ENCODE measurements at places on chromosomes 5 and 9.

DNA sequence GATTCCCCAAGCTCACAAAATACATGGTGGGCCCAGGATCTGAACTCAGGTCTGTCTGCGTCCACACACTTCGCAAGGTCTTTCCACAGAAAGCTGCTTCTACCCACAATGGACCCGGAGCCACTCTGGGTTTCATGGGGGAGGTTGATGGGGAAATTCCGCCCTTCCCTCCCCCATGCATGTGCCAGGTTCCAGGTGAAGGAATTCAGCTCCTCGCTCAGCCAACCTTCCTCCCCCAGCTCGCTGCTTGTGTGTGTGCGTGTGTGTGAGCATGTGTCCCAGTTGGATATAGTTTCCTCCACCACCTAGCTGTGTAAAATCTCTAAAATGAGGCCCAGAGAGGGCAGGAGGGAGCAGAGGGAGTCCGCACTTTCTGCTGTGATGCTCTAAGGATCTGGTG is 1.0 kb downstream of the PTGS1 start:
- no peak for DNase-seq

GRCh38 chr9:106179191-106179590 is 484.9 kb downstream of the TMEM38B start:
- DNase-seq: no peak

DNA sequence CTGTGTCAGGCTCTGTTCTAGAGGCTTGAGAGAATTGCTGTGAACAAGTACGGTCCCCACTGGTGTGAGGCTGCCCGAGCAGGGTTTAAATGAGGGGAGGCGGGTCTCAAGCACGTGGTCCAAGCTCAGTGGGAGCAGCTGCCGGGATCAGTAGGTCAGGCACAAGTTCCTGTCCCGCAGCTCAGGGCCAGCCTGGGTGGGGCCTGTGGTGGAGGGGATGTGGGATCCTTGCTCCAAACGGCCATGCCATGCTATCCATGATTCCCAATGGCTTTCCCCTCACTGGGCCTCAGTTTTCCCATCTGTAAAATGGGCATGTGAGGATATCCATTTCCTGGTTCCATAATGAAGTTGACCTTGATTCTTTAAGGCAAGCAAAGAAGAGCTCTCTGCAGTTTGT is 17.1 kb downstream of the OBP2B start:
- no peak for DNase-seq

DNA sequence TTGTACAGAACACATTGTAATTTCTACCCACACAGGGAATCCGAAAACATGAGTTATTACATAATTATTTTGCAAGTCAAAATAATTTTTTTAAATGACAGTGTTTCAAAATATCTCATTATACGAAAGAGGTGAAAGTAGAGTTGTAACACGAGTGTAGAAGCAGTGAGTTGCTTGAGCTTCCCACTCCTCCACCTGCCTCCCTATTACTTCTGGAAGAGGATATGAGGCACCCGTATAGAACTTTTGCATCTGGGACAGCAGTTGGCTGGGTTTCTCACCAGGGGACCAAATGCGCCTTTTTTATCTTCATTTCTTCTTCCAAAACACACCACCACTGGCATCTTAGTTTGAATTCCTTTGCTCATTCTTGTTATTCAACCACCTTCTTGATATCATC is 779.0 kb upstream of the COX7C start:
- DNase-seq: no peak

- DNase-seq: no peak
These were observed 31.7 kb downstream of the GPR21 start for GRCh38 chr9:123065196-123065595.

- DNase-seq: no peak
These were observed 584.5 kb downstream of the ACTL7B start for GRCh38 chr9:108271236-108271635.

GRCh38 chr5:68433923-68434879 is 218.6 kb downstream of the PIK3R1 start:
- peak; percentile 98 for DNase-seq

- no peak for DNase-seq
These were observed 50.8 kb upstream of the NOTCH1 start for GRCh38 chr9:136596630-136597031.

GRCh38 chr9:120890320-120891244 is 13.6 kb upstream of the PHF19 start:
- DNase-seq: no peak

GRCh38 chr5:153365547-153365946 is 124.9 kb upstream of the GRIA1 start:
- DNase-seq: no peak

DNA sequence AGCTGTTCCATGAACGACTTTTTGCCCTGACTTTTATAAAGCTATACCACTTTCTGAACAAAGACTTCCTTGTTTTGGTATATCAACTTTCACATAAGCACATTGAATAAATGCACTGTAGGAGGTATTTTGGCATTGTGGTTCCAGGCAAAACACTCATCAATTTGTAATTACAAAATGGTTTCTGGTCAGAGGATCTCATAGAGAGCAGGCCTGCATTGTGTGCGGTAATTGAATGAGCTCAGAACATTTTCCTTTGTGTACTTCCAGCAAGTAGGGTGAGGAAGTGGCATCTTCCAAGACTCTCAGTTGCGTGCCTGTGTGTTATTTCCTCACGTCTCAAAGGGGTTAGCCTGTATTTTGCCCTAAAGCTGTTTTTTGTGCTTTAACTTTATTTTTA is 89.2 kb downstream of the PDE6A start:
- DNase-seq: no peak

DNA sequence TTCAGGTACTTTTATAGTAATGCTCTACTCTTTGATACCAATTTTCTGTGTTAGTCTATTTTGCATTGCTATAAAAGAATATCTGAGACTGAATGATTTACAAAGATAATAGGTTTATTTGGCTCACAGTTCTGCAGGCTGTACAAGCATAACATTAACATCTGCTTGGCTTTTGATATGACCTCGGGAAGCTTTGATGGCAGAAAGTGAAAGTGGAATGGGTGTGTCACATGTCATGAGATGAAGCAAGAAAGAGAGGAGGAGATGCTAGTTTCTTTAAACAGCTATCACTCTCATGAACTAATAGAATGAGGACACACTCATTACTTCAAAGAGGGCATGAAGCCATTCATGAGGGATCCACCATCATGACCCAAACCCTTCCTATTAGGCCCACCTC is 270.9 kb upstream of the IL12B start:
- no peak for DNase-seq

GRCh38 chr9:35731415-35732184 is 395 bp downstream of the TLN1 start:
- no peak for DNase-seq

- peak; percentile 65 for DNase-seq
These were observed 169.1 kb upstream of the PIK3R1 start for GRCh38 chr5:68046445-68046844.

- DNase-seq: no peak
These were observed 29.0 kb upstream of the PUM3 start for GRCh38 chr9:2872931-2873323.

GRCh38 chr5:138068742-138069600 is 14.9 kb upstream of the WNT8A start:
- DNase-seq: peak; percentile 91

DNA sequence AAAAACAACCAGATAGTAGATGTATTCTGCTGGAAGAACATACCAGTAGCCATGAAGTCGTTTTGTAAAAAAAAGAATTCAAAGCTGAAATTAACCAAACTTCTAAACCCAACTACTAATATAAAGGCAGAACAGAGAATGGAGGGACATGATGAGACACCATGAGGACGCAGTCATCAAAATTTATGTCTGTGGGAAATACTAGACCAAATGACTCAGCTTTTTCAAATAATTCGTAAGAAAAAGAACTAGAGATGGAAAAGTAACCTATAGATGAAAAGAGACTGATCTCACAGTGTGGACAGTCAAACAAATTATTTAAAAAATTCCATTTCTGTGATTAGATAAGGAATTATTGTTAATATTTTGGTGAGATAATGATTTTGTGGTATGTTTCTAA is 10.3 kb downstream of the TTC23L start:
- DNase-seq: no peak

GRCh38 chr5:16906255-16906654 is 29.8 kb downstream of the MYO10 start:
- no peak for DNase-seq

- DNase-seq: no peak
These were observed 519 bp upstream of the RAD50 start for GRCh38 chr5:132556153-132556762.

DNA sequence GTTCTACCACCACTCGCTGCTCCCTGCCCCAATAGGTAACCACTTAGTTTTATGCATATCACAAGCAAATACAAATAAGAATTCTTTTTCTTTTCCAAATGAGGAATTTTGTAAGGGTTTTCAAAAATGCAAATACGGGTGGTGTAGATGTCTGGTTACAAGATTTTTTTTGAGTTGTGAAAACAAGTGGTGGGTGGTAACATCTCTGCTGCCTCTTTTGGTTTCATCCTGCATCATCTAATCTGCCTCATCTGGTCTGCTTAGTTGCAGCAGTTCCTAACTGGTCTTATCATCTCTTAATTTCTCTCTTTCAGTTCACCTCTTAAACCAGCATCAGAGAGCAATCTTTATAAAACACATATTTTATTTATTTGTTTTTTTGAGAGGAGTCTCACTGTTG is 5.3 kb downstream of the NFX1 start:
- no peak for DNase-seq

GRCh38 chr5:28065656-28066055 is 1027.3 kb upstream of the CDH9 start:
- no peak for DNase-seq

- no peak for DNase-seq
These were observed 46.8 kb upstream of the HAPLN1 start for GRCh38 chr5:83767409-83767992.

DNA sequence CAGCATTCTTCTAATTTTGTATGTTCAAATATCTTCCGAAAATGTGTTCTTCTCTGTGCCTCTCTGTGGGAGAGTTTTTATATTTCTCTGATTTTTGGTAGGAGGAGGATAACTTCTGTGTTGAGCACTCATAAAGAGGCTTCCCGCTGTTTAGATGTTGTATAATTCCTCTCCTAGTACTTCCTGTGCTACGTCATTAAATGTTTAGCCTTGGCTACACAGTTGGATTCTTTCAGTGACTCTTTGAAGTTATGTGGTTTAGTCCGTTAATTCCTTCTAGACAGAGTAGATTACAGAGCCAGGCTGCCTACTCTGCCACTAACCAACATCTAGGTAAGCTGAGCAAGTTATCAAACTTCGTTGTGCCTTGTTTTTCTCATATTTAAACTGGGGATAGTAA is 302.6 kb downstream of the OSTF1 start:
- no peak for DNase-seq

DNA sequence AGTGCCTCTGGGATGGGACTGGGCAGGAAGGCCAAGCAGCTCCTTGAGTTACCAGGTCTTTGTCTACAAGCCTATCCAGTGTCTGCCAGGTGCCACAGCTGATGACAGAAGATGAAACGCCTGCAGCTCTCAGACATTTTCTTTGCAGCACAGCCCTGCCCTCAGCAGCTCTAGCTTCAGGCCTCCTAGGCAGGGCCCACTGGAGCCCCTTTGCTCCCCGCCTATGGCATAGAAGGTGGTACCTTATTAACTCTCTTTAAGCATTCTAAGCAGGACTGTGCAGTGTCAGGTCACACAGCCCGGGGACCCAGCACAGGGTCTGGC is 1.3 kb upstream of the SKP1 start:
- no peak for DNase-seq

- DNase-seq: no peak
These were observed 60.1 kb downstream of the COL5A1 start for GRCh38 chr9:134701581-134702259.

DNA sequence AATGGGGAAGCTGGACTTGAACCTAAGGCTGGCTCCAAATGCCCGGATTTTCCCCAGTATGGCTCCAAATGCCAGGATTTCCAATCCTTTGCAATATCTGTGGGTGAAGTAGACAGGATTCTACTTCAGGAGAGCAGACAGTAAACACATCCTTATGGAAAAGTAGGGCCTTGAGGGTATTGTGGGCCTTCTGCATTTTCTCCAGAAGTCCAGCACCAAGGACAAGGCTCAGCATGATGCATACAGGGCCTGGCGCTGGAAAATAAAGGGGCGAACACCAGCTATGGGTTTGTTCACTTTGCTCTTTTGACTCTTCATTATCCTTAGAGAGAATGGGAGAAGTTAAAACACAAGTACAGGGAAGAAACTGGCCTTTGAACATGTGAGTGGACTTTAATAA is 347.5 kb downstream of the SEMA5A start:
- DNase-seq: no peak

GRCh38 chr5:157680239-157680638 is 8.9 kb downstream of the C5orf52 start:
- DNase-seq: no peak

DNA sequence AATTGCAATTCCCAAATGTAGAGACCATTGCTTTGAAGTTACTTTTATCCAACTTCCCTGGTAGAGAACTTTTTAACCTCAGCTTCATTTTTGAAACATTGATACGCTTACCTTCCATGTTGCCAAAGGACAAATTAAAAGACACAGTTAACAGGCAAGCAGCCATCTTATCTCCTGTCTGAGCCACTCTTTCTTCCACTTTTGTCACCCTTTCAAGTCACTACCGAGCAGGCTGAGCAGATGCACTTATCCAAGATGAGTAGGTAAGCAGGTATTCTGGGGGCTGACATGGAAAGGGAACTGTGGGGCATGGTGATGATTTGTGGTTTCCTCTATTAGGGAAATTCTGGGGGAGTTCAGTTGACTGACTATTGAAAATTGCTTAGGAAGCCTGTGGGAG is 66.7 kb downstream of the DOCK2 start:
- DNase-seq: no peak

DNA sequence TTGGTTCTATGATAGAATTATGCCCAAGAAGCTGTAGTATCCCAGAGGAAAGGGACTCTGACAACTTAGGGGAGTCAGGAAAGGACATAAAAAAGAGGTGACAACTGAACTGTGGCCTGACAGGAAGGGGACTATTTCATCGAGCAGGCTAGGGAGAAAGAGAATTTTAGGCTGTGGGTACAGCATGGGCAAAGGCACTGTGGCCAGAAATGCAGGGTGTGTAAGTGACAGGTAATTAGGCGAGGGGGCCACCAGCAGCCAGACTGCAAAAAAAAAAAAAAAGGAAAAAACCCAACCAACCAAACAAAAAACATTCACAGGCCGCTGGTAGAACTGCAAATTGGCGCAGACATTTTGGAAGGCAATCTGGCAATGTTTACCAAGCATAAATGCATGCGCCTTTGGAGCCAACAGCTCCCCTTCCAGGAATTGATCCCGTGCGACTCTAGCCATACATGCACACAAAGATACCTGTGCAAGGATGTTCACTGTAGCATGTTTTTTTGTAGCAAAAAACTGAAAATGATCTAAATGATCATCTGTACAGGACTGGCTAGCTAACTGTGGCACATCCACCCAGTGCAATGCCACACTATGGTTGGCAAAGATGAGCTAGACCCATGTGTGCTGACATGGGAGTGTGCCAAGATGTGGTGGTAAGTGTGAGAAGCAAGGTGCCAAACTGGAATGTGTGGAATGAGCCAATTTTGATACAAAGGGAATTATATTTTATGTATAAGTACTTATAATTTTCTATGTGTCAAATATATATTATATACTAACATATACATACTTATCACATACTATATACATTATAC is 1.1 kb downstream of the EIF4E1B start:
- DNase-seq: no peak
